Hematopoietic multipotent progenitor cell treated with erythropoietin and hydrocortisone succinate and interleukin-3 and kit ligand, for 8 days (in vitro differentiated cells): ENCODE measurements at places on chromosomes 2 and 18.

GRCh38 chr2:172671501-172671900 is 64.1 kb upstream of the RAPGEF4 start:
- DNase-seq = no peak

GRCh38 chr2:221895366-221896121 is 323.4 kb upstream of the EPHA4 start:
- DNase-seq = no peak

- no peak for DNase-seq
Observed at GRCh38 chr2:188884046-188884445, 90.1 kb upstream of the COL3A1 start.

- DNase-seq = no peak
Observed at GRCh38 chr18:59748628-59749360, 51.6 kb upstream of the CCBE1 start.

GRCh38 chr2:223560749-223561435 is 41.3 kb downstream of the SCG2 start:
- no peak for DNase-seq

DNA sequence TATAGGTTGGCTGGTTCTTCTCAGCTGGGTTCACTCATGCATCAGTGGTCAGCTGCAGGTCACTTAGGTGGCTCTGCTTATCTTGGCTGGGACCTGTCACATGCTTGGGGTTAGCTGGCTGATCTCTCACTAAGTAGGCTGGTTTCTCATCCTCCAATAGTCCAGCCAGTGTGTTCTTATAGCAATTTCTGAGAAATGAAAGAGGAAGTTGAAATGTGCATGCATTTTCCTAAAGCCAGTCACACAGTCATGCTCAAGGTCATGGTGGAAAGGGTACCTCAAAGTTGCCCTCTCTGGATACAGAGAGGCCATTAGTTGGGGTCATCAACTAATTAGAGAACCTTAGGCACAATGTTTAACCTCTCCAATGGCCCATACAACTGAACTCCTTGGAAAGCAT is 64.4 kb downstream of the KLHL29 start:
- DNase-seq = no peak

- no peak for DNase-seq
Observed at GRCh38 chr2:190682168-190682567, 33.3 kb downstream of the NAB1 start.

DNA sequence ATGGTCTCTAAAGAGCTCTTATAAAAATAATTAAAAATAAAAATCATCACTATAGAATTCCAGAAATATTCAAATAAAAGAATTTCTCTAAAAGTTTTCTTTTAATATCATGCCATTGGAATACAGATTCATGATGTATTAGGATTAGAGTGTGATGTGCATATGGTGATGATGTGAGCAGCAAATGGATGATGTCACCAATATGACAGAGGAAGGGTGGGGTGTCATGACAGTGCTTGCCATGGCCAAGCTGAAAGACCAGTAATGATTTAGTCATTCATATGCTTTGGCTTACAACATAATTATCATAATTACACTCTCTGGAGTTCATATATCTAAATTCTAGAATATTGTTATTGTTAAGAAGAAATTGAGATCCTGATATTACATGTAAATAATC is 27.4 kb upstream of the TTC32 start:
- no peak for DNase-seq

DNA sequence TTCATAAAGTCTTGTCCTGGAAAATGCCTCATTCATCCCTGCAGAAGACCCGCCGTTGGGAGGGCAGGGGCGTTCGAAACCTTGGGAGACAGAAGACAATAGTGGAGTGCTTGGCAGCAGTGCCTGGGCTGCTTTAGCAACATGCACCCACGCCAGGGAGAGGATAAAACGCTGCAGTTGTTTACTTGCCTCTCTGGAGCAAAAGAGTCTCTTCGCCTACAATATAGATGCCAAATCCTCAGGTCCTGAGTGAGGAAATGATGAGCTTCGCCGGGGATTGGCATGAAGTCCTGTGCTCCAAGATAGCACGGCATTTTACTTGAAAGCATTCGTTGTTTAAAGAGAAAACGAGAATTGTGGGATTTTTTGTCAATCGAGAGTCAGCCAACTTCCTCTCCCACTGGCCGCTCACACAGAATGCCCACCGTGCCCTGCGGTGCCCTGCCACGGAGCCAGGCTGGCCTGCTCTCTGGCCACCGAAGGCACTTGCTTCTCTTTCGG is 152.5 kb upstream of the POU3F3 start:
- DNase-seq = no peak

DNA sequence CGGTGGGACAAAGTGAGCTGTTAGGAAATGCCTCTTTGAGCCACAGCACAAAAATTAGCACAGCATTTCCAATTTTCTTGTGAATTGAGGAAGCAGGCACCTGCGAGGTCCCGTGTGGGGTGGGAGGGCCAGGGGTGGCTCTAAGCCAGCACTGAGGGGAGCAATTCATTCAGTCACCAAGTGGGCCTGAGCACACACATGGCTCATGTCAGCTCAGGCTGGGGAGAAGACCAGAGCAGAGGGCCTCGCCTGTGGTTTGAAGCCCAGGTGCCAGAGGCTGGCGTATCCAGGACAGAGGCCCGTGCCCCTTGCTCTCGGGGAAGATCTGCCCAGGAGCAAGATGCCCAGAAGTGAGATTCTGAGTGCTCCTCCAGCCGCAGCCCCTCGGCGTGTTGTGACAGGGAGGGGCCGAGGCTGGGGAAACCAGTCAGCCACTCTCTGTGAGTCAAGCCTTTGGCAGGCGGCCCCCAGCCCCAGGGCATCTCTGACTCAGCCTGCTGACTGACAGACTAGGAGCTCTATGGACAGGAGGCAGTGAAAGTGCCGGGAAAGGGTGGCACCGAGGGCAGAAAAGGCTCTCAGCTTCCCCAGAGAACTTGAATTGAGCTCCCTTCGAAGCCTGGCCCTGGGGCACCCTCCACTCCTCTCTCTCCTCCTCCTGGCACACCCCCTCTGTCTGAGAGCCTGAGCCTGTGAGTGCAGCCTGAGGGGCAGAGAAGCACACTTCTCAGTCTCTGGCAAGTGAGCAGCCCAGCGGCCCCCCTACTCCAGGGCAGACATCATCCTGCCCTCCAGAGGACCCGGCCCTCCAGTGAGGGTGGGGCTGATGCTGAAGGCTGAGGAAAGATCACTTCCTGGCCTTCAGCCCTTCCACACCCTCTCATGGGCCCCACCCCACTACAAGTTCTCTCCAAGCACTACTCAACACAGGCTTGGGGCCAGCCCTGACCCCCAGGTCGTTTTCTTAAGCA is 32.3 kb downstream of the CYP26B1 start:
- no peak for DNase-seq

DNA sequence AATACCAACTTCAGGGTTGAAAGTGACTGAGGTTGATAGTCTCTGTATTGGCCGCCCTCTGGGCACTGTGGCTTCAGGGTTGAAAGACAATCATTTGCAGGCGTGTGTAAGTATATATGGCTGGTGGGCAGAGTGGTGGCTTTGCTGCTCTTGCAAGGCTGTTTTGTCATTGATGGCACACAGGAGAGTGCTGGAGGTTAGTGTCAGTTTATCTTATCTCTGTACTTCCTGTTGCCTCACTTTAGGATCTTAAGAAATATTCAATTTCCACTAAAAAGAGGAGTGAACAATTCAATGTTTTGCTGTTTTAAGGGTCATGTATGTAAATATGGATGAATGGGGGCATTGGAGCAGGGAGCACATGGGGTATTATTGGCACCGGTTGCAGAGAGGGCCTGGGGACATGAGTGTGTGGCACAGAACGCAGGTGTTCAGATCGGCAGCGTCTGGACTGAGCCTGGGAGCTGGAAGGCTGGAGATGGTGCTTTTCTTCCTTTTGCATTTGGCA is 51.5 kb downstream of the NCK2 start:
- DNase-seq = peak; percentile 63

DNA sequence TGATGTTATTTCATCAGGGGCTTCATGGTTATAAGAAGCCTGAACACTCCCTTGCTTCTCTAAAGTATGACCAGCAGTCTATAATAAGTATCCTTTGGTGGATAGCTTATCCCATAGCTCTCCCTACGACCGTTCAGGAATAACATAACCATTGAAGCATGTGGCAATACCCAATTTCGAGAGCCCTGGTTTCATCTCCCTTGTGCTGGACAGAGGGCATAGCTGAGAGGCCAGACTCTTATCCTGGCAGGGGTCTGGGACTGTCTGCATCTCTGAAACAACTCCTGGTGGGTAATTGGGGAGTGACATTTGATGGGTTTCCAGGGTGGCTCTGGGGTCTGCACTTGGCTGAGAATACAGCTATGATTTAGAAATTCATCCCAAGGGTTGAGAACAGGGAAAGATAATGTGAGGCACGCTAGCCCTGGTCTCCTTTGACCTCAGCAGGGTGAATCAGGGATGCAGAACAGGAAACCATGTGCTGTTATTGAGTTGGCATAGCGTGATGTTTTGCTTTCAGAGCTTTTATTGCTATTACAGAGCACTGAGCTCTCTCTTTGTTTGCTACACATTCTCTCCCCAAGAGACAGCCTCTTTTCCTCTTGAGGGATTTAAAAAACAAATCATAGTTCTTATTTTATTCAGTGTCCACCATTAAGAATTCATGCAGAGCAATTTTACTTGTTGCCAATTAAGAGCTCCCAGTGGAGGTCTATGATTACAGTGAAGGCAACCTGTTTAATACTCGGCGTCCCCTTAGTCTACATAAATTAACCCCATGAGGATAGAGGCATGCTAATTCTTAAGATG is 274.5 kb downstream of the NCKAP5 start:
- no peak for DNase-seq

DNA sequence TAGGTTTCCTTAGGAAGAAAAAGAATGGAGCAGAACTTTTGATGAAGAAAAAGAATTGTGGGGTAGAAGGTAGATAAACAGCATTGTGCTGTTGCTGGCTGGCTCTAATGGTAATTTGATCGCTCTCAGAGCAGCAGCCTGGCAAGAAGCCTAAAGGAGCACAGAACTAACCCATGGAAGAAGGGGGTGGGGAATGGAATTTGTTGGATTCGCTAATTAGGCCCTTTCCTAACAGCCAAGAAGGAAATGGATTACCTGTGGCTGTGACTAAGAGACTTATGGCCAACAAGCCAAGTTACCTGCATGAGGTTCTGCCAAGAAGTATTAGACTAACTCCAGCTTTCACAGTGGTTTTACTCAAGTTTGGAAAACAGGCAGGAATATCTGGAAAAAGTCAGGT is 210.6 kb downstream of the IKZF2 start:
- no peak for DNase-seq

DNA sequence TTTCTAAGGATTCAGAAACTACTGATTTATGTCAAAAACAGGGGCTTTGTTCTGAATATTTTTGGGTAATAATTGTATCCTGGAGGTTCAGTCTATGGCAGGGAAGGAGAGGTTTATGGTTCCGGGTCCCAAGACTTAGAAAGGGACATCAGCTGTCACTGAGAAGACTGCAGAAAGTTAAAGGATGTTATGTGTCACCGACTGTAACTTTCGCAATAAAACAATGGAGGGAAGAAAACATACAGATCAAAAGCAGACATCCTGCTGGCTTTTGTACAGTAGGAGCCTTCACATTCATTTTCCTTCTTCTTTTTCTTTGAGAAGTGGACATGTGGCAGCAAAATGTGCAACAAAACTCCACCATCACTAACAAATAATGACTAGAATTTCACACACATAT is 900.7 kb upstream of the SOX11 start:
- no peak for DNase-seq

- no peak for DNase-seq
Observed at GRCh38 chr2:114754907-114755563, 312.6 kb downstream of the DPP10 start.

GRCh38 chr2:96537734-96538486 is 1.4 kb downstream of the ARID5A start:
- DNase-seq = no peak

DNA sequence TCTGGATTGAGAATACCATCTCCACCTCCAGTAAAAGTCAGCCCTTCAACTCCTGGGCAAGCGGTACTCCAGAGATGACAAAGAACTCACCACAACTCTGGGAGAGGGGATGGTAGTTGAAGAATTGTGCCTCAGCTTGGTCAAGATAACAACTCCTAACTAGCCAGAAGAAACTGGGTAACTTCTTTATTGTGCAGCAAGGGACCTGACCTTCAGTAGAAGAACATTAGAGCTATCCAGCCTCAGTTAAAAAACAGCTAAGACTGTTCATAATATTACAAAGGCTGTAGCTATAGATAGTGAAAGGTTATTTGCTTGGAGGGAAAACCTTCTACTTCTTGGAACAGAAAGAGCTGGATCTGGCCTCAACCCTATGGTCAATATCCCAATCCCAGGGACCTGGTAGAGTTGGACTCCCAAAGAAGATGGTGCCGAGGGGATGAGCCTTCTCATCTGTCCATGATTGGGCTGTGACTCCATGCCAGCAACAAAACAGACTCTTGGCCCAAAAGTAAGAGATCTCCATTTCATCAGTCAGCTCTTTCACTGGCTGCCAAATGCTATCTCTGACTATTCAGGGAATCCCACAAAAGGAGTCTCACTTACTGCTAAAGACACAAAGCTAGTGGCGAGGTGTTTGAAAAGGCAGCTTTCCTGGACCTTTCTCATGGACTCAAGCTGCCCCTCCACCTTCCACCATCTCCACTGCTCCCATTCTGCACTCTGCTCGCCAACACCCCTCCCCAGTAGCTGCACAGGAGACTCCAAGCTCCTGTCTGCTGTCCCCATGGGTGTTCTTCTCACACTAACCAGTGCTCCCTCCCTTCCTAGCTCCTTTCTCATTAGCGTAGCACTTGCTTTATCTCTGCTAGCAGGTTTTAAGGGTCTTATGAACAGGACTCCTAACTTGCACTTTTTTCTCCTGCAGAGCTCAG is 145.8 kb downstream of the CAPN13 start:
- DNase-seq = no peak

- no peak for DNase-seq
Observed at GRCh38 chr2:188582211-188582610, 290.5 kb downstream of the GULP1 start.
